Breast epithelium (tissue), 4 donors: ENCODE measurements at places on chromosomes 5 and 9.
A peak's percentile ranks its signal among the peaks of the same experiment; 100 is the strongest.

- no peaks in the 10 kb centered on the region for H3K4me1 ChIP-seq
- no peak overlapping the region for H3K4me3 ChIP-seq
- H3K36me3 ChIP-seq: no peaks in the 10 kb centered on the region
- H3K27me3 ChIP-seq: no peaks in the 10 kb centered on the region
- no peak overlapping the region for H3K27ac ChIP-seq
- no peak for DNase-seq
These were observed 71.1 kb downstream of the TNC start for GRCh38 chr9:115046824-115047223.

- no peak for DNase-seq
- H3K4me3 ChIP-seq: no peak overlapping the region
- H3K4me1 ChIP-seq: no peaks in the 10 kb centered on the region
- no peak overlapping the region for H3K27ac ChIP-seq
- H3K36me3 ChIP-seq: no peaks in the 10 kb centered on the region
These were observed 51.8 kb downstream of the POU4F3 start for GRCh38 chr5:146390469-146390868.

DNA sequence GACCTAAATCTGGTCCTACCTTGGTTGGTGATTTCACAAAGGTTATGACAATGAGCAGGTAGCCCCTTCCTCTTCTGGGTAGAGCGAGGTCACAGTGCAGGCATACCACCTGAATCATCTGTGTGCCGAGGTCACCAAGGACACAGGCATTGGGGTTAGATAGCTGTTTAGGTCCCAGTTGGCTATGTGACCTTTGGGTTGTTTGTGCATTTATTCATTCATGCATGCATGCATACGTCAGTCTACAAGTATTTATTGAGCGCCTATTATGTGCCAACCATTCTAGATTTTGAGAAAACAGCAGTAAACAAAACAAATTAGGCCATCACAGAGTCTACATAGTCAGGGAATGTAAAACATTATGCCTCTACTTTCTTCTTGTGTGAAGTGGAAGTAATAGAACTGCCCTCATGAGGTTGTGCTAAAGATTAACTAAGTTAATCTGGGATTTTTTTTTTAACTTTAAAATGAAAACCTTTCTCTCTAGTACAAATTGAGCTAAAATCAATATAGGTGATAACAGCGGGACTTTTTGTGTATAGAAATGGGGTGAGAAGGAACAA lies 104.7 kb upstream of the SLC12A2 start:
- H3K27ac ChIP-seq: no peak overlapping the region
- H3K4me3 ChIP-seq: no peak overlapping the region
- H3K4me1 ChIP-seq: no peaks in the 10 kb centered on the region
- no peak for DNase-seq

- H3K4me1 ChIP-seq: no peaks in the 10 kb centered on the region
- H3K4me3 ChIP-seq: no peak overlapping the region
- H3K27me3 ChIP-seq: no peaks in the 10 kb centered on the region
- DNase-seq: peak; percentile 64
- no peak overlapping the region for H3K27ac ChIP-seq
- no peaks in the 10 kb centered on the region for H3K36me3 ChIP-seq
These were observed 21.9 kb upstream of the VDAC1 start for GRCh38 chr5:134026521-134027287.

DNA sequence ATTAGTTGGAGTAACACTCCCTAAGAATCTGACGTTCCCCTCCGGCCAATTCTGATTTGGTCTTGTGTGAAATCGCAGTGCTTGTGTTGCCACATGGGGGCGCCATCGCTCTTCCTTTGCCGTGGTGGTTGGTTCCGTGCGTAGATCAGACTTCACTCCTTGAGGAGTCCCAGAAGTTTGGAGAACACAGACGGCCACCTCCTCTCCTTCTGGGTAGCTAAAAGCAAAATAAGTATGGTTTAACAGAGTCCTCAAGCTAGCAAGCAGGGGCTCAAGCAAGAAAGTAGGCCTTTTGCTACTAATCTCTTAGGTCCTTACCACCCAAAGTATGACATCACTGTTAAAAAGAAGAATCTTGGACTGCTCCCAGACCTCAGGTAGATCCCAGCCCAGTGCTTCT lies 59.5 kb downstream of the HSPA4 start:
- no peak overlapping the region for H3K27ac ChIP-seq
- H3K4me3 ChIP-seq: no peak overlapping the region
- no peaks in the 10 kb centered on the region for H3K36me3 ChIP-seq
- H3K4me1 ChIP-seq: no peaks in the 10 kb centered on the region

- no peaks in the 10 kb centered on the region for H3K4me1 ChIP-seq
- no peak for DNase-seq
- H3K27ac ChIP-seq: no peak overlapping the region
- no peak overlapping the region for H3K4me3 ChIP-seq
- H3K36me3 ChIP-seq: no peaks in the 10 kb centered on the region
These were observed 53.8 kb upstream of the RANBP3L start for GRCh38 chr5:36355516-36355915.

- peaks cover 8% of the 10 kb centered on the region for H3K4me1 ChIP-seq
- DNase-seq: no peak
- H3K36me3 ChIP-seq: no peaks in the 10 kb centered on the region
- H3K27ac ChIP-seq: peak overlapping the region; percentile 36
- no peaks in the 10 kb centered on the region for H3K27me3 ChIP-seq
These were observed 4.6 kb downstream of the NRG2 start for GRCh38 chr5:140038373-140038957.

DNA sequence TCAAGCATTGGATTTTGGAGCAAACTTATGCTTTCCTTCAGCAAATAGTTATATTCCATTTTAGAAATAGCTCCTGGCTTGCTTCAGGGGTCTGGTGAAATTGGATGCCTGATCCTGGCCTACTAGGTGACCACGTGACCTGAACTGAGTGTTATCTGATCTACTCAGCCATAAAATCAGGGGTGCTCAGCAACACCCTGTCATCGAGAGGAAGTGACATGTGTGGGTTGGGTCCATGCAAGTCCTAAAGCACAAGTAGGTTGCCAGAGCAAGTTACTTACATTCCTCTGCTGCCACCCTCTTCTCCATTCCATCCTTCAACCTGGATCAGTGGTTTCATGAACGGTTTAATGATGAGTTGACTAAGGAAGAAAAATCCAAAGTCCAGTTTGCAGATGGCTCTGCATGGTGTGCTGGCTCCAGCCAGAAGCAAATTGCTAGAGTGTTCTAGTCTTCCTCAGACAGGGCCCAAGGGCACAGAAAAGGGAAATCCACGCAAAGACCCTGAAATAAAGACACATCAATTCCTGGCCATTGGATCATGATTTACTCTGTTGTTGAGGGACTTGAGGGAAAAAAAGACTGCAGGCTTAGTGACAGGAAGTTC lies 2.8 kb upstream of the FAM193B start:
- H3K4me1 ChIP-seq: no peaks in the 10 kb centered on the region
- no peak for DNase-seq
- H3K27me3 ChIP-seq: no peaks in the 10 kb centered on the region
- H3K4me3 ChIP-seq: no peak overlapping the region
- H3K27ac ChIP-seq: no peak overlapping the region

DNA sequence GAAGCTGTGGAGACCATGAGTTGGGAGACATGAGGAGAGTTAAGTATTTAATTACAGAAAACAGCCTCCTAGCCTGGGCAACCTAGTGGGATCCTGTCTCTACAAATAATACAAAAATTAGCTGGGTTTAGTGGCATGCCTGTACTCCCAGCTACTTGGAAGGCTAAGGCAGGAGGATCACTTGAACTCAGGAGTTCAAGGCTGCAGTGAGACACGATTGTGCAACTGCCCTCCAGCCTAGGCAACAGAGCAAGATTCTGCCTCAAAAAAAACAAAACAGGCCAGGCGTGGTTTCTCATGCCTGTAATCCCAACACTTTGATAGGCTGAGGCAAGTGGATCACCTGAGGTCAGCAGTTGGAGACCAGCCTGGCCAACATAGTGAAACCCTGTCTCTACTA lies 52.6 kb downstream of the AQP7 start:
- no peaks in the 10 kb centered on the region for H3K4me1 ChIP-seq
- no peak overlapping the region for H3K4me3 ChIP-seq
- DNase-seq: no peak
- H3K27me3 ChIP-seq: no peaks in the 10 kb centered on the region
- peak overlapping the region; percentile 82 for H3K27ac ChIP-seq

DNA sequence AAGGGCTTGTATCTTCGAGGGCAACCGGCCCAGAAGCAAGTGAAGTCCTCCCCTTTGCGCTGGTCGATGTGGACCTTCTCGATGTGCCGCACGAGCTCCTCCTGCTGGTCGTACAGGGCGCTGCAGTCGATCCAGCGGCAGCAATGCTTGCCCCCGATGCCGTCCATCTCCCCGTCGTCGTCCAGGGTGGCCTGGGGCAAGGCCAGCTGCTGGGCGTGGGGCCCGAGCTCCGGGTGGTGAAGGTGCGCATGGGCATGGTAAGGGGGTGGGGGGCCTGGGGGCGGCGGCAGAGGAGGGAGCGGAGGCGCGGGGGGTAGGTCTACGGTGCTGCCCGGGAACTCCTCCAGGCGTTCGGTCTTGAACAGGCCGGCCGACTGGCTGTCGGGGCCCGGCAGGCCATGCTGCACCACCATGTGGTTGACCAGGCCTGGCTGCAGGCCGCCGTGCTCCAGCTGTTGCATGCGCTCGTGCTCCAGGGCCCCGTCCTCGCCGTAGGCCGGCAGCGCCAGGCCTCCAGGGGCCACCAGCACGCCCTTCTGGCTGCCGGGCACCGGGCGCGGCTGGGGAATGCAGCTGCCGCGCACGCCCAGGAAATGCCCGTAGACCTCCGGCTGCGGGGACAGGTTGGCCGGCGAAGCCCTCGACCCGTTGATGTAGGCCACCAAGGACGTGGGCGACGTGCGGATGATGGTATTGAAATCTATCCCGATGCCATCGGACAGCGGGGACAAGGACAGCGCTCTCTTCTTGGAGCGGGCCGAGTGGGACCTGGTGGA lies 181.8 kb downstream of the GLIS3 start:
- no peak overlapping the region for H3K4me3 ChIP-seq
- no peaks in the 10 kb centered on the region for H3K4me1 ChIP-seq
- DNase-seq: no peak
- H3K27me3 ChIP-seq: no peaks in the 10 kb centered on the region
- H3K27ac ChIP-seq: peak overlapping the region; percentile 53
- no peaks in the 10 kb centered on the region for H3K36me3 ChIP-seq

GRCh38 chr5:53006911-53007890 lies 18.0 kb downstream of the ITGA2 start:
- H3K4me3 ChIP-seq: no peak overlapping the region
- no peaks in the 10 kb centered on the region for H3K27me3 ChIP-seq
- no peak for DNase-seq
- H3K4me1 ChIP-seq: no peaks in the 10 kb centered on the region

- no peaks in the 10 kb centered on the region for H3K4me1 ChIP-seq
- no peak for DNase-seq
- H3K27me3 ChIP-seq: no peaks in the 10 kb centered on the region
- no peaks in the 10 kb centered on the region for H3K36me3 ChIP-seq
These were observed 67.4 kb upstream of the TRPC7 start for GRCh38 chr5:136432705-136433104.

DNA sequence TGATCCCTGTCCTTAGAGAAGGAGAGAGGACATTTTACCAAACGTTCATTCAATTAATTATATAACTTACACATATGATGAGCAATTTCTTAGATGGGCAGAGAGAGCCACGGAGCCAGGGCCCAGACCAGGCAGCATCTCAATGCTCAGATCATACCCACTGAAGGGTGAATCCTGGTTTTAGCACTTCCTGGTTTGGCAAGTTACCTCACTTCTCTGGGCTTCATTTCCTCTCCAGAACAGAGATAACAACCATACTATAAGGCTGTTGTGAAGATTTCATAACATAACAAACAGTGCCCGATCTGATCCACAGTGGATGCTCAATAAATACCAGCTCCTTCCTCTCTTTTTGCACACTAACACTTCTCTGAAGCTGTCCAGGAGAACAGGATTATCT lies 271.1 kb downstream of the DENND1A start:
- no peak for DNase-seq
- H3K27ac ChIP-seq: no peak overlapping the region
- no peaks in the 10 kb centered on the region for H3K36me3 ChIP-seq
- no peaks in the 10 kb centered on the region for H3K4me1 ChIP-seq
- no peak overlapping the region for H3K4me3 ChIP-seq

DNA sequence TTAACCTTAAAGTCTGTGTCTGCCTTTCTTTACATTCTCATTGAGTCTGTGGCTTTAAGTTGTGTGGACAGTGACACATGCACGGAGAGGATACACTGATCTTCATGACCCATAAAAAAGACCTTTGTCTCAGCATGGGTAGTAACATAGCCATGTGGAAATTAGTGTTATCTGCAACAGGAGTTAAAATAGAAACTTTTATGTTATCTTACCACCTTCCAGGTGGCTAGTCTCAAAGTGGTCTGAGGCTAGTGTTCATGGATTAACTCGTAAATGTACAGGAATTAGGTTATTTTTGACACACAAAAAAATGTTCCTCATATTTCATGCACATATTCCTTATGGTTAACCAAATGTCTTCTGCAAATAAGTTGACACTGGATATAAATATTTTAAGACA lies 607.0 kb downstream of the ISL1 start:
- no peak for DNase-seq
- H3K27ac ChIP-seq: no peak overlapping the region
- no peaks in the 10 kb centered on the region for H3K27me3 ChIP-seq
- H3K36me3 ChIP-seq: no peaks in the 10 kb centered on the region

DNA sequence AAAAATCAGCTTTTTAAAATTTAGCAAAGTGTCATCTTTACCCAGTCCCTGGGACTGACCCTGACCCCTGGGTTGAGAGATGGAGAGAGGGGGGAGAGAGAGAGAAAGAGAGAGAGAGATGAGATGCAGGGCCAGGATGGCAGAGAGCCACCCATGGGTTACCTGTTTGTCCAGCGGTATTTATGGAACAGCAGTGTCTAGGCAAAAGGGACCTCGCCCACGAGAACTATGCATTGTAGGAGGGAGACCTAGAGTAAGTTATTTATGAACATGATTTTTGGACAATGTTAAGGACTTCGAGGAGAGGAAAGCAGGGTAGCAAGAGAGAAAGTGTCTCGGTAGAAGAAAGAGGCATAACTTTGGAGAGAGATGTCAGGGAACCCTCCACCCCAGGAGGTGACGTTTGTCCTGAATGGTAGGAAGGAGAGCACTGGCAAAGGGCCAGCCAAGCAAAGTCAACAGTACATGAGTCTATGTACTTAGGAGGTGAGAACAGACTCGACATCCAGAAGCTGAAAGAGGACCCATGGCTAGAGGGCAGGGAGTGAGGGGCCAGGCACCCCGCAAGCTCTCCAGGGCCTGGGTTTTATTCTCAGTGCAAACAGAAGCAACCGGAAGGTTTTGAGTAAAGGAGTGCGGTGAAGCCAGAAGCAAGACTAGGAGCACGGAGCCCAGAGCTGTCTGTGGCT lies 30.5 kb upstream of the MSX2 start:
- no peaks in the 10 kb centered on the region for H3K27me3 ChIP-seq
- no peaks in the 10 kb centered on the region for H3K36me3 ChIP-seq
- H3K27ac ChIP-seq: no peak overlapping the region
- H3K4me1 ChIP-seq: no peaks in the 10 kb centered on the region
- DNase-seq: peak; percentile 48
- H3K4me3 ChIP-seq: no peak overlapping the region
